H1 (cell line): ENCODE measurements at places on chromosomes 12 and 14.

DNA sequence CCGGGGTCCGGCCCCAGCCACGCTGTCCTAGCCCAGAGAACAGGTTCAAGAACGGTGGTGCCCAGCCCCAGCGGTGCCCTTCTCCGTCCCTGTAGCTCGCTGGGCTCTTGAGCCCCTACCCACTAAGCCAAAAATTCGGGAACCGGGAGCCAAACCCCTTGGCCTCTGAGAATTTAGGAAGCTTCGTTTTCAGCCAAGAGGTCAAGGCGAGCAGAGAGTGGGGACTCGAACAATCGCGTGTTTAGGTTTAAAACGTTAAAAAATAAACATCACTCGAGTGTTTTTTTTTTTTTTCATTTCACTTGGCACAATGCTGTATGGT, 6.2 kb downstream of the SIX1 start:
- peaks cover 31% of the 10 kb centered on the region for H3K4me1 ChIP-seq
- H3K27me3 ChIP-seq = peaks cover 68% of the 10 kb centered on the region
- no peaks in the 10 kb centered on the region for H3K36me3 ChIP-seq
- no peak for DNase-seq

- H3K36me3 ChIP-seq = peaks cover 17% of the 10 kb centered on the region
- H3K27me3 ChIP-seq = no peaks in the 10 kb centered on the region
- H3K27ac ChIP-seq = no peak overlapping the region
- no peak for DNase-seq
Measured at GRCh38 chr12:131773582-131774221, 54.5 kb upstream of the MMP17 start.

GRCh38 chr12:81809829-81810595, 50.9 kb upstream of the PPFIA2 start:
- no peaks in the 10 kb centered on the region for H3K4me1 ChIP-seq
- H3K27ac ChIP-seq = no peak overlapping the region
- no peak for DNase-seq

- H3K27me3 ChIP-seq = no peaks in the 10 kb centered on the region
- no peak overlapping the region for H3K4me3 ChIP-seq
- DNase-seq = no peak
- no peak overlapping the region for H3K27ac ChIP-seq
Measured at GRCh38 chr12:11927286-11927935, 143.3 kb upstream of the BCL2L14 start.

DNA sequence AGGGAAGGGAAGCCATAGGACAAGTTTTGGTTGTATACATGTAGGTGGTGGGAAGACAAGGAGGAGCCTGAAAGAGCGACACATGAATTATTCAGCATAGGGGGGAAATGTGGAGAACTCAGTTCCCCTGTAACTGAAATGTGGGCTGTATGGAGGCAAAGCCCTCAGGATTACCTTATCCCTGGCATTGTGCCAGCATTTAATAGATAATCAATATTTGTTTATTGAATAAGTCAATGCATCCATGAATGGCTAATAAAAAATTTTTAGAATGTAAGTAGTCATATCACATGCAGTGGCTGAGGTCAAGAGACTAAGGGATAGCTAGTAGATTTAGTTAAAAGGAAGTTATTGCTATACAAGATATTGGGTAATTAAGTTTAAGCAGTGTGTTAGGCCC, 232.4 kb downstream of the SNAPC1 start:
- no peaks in the 10 kb centered on the region for H3K4me1 ChIP-seq
- peaks cover 1% of the 10 kb centered on the region for H3K27me3 ChIP-seq
- no peak for DNase-seq
- H3K27ac ChIP-seq = no peak overlapping the region
- H3K36me3 ChIP-seq = no peaks in the 10 kb centered on the region
- H3K4me3 ChIP-seq = no peak overlapping the region
